ENCODE measurements at places on chromosomes 12 and 14.
A peak's percentile ranks its signal among the peaks of the same experiment; 100 is the strongest.

DNA sequence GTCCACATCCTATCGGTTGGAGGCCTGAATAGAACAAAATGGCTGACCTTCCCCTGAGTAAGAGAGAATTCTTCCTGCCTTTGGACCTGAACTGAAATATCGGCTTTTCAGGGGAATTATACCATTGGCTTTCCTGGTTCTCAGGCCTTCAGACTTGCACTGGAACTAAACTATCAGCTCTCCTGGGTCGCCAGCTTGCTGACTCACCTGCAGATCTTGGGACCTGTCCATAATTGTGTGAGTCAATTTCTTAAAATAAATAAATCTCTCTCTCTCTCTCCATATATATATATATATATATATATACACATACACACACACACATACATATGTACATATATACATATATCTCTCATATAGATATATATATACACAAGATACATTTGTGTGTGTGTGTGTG lies 41.6 kb downstream of the KCNK10 start:
- DNase-seq: no peak

GRCh38 chr14:94906577-94906976 lies 136.7 kb upstream of the GSC start:
- DNase-seq: no peak

GRCh38 chr14:79432640-79433039 lies 778.7 kb downstream of the DIO2 start:
- no peak for DNase-seq

- no peak for DNase-seq
Measured at GRCh38 chr14:61111209-61111665, 130.2 kb downstream of the SLC38A6 start.

GRCh38 chr12:121240484-121241101 lies 30.7 kb downstream of the P2RX4 start:
- DNase-seq: peak; percentile 61

DNA sequence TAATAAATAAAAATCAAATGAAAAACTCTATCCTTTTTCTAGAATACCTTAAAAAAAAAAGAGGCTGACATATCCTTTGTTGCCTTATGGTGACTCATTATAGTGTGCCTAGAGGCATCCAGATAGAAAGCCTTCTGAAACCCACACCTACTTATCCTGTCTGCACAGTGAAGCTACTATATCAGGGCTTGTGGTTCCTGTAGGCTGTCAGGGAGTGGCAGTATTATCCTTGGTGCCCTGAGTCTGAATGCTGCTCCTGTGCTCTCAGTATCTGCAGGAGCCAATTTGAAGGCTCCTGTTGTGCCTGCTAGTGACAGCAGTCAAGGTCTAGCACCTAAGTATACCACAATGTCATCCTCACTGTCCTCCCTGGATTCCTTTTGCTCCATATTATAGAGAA lies 168.4 kb upstream of the AVPR1A start:
- DNase-seq: no peak

- DNase-seq: no peak
Measured at GRCh38 chr14:91429385-91429784, 11.8 kb upstream of the CCDC88C start.

All from tibial artery (tissue), 4 donors.